Vagina (tissue), 2 donors: ENCODE measurements at places on chromosomes 1 and 21.

- no peak for DNase-seq
Measured at GRCh38 chr1:5428351-5428750, 563.9 kb downstream of the NPHP4 start.

DNA sequence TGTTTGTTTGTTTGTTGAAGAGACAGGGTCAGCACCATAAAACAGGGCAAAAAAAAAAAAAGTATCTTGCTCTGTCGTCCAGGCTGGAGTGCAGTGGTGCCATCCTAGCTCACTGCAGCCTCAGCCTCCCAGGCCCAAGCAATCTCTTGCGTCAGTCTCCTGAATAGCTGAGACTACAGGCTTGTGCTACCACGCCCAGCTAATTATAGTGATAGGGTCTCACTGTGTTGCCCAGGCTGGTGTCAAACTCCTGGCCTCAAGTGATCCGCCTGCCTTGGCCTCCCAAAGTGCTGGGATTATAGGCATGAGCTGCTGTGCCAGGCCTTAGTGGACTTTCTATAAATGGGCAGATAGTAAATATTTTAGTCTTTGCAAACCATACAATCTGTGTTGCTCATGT, 19.2 kb downstream of the DDI2 start:
- DNase-seq: no peak

DNA sequence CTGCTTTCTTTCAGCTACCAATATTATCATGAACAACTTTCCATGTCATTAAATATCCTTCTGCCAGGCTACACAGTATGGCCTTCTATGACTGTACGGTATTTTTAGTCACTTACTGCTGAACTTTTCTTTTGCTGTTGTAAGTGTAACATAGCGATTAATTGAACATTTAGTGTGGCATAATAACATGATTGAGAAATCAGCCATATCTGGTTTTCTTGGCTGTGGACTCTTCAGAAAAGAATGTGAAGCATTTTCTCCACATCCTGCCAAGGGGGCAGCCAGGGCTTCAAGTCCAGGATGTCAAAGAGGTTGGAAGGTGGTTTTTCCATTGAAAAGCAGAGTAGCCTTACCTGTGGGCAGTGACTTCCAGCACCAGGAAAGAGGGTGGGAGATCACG, 8.8 kb upstream of the AHCYL1 start:
- no peak for DNase-seq

- DNase-seq: no peak
Measured at GRCh38 chr1:17661546-17662157, 93.5 kb upstream of the ACTL8 start.
